Bronchus fibroblast of lung (primary cell): ENCODE measurements at places on chromosomes 4 and X. TPM values are rescaled to one million over a fixed set of nuclear protein-coding genes. Genes with fewer than 3 reads are reported as not detected.

Gene SSX4B
- not detected in 2 replicates for total RNA-seq

Gene EGF
- total RNA-seq = 0.15 TPM in 1 of 2 replicates, not detected in the other

Gene NUDT10
- total RNA-seq = 4.2 and 5.5 TPM in 2 replicates

Gene VSIG4
- total RNA-seq = not detected in 2 replicates

Gene SPATA4
- 0.17 and 1.5 TPM in 2 replicates for total RNA-seq

Gene SPANXN3
- total RNA-seq = not detected in 2 replicates
